ENCODE measurements at places on chromosomes 5 and 9. TPM values are rescaled to one million over a fixed set of nuclear protein-coding genes. Genes with fewer than 3 reads are reported as not detected.
A peak's percentile ranks its signal among the peaks of the same experiment; 100 is the strongest.

Gene FOXD4
- 1.4 TPM for total RNA-seq

DNA sequence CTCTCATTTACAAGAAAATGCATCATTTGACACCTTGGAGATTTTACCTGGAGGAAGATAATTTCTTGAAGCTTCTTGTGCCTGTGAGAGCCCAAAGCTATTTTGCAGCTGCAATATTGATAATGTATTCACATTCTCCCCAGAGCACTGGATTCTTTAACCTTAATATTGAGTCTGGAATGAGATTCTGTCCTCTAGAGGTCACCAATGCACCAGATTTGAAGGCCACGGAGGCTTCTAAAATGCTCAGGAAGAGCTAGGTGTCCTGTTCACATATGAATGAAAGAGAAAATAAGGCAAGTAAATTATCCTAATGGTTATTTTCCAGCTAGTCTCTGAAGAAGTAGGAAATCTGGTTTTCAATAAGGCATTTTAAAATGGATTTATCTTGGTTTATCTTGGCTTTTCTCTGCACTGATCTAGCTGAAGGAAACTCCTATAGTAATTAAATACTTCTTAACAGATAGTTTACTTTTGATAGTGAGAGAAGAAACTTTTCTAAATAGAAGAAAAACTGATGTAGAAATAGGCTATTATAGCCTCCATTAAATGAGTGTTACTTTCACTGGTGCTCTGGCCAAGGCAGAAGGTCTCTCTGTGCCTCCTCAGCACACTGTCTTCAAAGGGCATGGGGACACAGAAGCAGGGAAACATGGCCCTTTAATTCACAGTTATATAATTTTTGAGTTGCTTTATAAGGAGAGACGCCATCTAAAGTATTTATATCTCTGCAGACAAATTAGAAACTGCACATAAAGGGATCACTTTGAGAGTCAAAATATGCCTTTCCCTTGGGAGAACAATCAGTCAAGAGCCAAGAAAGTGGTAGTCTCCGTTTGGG, 297.0 kb upstream of the ACTBL2 start:
- peak; percentile 87 for DNase-seq

DNA sequence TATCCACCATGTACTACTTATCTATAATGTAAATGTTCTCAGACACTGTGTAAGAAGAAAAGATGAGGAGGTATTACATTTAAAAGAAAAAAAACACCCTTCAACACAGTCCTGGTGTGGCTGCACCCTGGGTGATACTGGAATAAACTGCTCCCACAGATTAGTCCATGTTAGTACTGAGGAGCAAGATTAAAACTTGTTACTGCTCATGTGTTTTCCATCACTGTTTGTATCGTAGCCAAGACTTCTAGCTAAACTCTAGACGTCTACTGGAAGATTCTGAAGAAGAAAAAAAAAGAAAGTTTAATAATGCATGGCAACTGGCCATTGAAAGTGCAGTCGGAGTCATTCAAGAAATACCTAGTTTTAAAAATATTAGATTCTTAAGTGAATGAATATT, at the start of gene ASPN:
Gene ASPN (minus strand): TSS at position 178 of the 400 bp plus-strand sequence.
- no peak for DNase-seq

DNA sequence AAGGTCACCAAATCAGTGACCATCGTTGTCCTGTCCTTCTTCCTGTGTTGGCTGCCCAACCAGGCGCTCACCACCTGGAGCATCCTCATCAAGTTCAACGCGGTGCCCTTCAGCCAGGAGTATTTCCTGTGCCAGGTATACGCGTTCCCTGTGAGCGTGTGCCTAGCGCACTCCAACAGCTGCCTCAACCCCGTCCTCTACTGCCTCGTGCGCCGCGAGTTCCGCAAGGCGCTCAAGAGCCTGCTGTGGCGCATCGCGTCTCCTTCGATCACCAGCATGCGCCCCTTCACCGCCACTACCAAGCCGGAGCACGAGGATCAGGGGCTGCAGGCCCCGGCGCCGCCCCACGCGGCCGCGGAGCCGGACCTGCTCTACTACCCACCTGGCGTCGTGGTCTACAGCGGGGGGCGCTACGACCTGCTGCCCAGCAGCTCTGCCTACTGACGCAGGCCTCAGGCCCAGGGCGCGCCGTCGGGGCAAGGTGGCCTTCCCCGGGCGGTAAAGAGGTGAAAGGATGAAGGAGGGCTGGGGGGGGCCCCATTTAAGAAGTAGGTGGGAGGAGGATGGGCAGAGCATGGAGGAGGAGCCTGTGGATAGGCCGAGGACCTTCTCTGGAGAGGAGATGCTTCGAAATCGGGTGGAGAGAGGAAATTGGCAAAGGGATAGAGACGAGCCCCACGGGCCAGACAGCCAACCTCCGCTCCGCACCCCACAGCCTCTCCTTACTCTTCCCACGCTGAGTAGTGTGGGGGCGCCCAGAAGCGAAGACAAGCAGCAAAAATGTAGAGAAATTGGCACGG, 1.7 kb downstream of the RXFP3 start:
- DNase-seq = no peak

GRCh38 chr9:34385561-34386230, 9.0 kb upstream of the MYORG start:
- DNase-seq = no peak

DNA sequence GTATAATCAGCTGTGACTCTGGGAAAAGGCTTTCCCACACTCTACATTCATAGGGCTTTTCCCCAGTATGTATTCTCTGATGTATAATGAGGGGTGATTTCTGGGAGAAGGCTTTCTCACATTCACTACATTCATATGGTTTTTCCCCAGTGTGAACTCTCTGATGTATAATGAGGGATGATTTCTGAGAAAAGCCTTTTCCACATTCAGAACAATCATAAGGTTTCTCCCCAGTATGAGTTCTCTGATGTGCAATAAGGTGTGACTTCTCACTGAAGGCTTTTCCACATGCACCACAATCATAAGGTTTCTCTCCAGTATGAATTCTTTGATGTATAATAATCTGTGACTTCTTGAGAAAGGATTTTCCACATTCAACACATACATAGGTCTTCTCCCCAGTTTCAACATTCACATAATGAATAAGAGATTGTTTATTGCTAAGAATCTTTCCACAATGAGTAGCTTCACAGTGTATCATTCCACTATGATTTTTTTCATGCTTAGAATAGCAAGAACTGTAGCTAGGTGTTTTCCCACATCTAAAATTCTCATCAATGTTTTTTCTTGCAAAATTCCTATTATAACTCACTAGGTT, 26.7 kb upstream of the ZNF300 start:
- no peak for DNase-seq

Measured in SJCRH30 (cell line).